ENCODE measurements at places on chromosomes 4 and X.

- no peak for DNase-seq
Observed at GRCh38 chr4:183448436-183448835, 4.0 kb downstream of the CDKN2AIP start.

DNA sequence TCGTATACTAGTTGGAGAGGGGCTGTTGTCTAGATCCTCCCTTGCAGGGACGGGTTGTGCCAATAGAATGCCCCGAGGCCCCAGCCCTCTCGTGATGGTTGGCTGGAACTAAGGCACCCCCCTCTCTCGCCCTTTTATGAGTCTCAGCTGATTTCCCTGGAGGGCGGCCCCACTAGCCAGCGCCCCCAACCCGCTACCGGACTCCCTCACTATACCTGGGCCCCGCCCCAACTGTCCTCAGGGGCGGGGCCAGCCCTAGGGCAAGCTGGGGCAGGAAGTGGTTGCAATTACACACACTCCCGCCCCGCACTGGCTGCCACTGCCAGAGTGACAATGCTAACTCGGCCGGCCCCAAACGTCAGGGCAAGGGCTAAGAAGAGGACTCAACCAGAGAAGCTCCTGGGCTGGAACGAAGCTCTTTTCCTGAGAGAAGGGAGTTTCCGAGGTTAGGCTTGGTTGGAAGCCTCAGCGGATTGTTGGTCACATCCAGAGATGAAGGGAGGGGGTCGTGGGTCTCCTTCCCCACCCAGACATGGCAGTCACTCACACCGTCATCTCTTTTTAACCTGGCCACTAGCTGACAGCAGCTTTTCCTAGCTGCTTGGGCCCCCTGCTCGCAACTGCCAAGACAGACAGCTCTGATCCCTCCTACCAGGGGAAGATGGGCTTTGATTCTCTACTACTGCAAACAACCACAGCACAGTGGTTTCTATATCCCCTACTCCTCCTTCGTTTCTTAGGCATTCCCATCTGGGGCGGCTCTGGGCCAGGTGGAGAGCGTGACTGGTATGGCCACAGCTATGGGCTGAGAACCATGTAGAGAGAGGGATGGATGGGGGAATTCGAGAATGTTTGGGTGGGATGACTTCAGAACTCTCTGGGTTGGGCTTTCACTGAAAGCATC is 21.0 kb upstream of the BCORL1 start:
- no peak for DNase-seq

DNA sequence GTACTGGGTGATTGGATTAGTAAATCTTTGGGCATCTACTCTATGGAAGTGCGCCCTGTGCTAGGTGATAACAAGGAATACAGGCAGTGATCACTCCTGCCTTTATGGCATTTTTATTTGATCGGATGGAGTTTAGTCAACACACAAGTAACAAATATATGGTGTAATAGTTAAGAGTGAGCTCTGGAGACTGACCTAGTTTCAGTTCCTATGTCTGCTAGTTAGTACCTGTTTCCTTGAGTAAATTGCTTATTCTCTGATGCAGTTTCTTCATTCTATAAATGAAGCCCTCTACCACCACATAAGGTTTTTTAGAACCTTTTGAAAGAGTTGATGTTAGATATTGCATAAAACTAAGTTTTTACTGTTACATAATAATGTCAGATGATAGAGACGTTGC is 134.6 kb downstream of the KDM6A start:
- DNase-seq, result no peak

- no peak for DNase-seq
Observed at GRCh38 chrX:147981038-147981752, at the start of gene FMR1NB. TSS of gene FMR1NB (plus strand) at chrX:147981337. CDS start at chrX:147981403, 66 bp downstream.

DNA sequence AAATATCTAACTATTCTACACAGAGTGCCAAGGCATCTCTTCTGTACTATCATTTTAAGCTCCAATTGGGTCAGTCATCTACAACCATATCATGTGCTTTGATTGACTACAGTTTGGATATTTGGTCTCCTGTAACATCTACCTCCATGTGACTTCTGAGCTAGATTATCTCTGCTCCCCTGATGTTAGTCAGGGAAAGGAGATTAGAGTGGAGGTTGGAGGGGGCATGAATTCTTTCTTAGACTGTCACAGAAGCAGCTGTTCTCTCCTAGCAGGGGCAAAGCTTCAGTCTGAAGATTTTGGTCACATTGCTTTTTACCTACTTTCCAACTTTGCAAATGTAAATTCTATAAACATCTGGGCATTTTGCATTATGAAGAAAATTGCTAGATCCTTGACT is 62.6 kb upstream of the C4orf54 start:
- DNase-seq, result no peak

DNA sequence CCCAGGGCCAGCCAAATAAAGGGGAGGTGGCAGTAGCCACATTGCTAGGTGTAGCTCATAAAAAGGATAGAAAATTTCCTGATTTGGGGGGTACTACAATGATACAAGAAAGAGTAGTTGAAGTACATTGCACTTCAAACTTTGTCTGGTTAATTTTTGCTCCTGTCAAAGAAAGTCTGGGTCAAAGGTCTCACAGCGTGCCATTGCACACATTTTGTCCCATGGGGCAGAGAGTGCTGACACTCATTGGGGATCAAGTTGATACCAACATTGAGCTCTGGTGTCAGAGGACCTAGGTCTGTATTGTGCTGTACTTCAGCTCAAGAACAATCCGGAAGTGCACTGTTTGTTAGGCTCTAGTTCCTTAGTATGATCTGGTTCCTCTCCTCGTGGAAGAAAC is 229.2 kb upstream of the AGTR2 start:
- DNase-seq, result no peak

DNA sequence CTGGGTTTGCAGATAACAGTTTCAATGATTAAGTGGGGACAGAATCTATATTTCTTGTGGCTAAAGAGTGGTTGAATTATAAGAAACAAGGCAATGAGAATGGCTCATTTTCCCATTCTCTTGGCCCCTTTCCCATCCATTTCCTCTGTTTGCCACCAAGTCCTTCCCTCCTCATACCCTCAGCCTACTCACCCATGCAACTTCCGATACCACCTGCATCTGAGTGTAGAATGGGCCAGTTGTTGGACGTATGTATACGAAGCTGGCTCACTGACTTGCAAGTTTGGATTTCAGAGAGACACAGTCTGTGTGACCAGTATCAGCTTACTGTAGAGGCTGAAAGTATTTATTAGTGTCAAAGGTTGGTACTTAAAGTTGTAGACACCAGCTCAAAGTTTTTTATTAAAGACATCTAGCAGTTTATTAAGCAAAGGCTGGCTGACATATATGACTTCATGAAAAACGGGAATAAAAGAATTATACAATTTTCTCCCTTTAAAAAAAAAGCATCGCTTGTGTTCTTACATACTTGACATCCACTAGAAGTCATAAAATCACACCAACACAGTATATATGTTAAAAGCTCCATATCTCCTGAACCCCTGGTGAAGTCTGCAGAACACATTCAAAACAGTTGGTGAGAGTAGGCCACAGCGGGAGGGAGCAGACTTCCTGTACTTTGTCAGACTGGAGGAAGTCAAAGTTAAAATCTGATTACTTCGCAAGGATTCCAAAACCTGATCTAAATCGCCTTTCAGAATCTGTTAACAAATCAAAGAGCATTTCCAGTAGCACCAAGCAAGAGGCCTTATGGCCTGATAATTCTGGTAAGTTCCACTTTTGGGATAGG is 22.4 kb upstream of the STIM2 start:
- peak; percentile 22 for DNase-seq

DNA sequence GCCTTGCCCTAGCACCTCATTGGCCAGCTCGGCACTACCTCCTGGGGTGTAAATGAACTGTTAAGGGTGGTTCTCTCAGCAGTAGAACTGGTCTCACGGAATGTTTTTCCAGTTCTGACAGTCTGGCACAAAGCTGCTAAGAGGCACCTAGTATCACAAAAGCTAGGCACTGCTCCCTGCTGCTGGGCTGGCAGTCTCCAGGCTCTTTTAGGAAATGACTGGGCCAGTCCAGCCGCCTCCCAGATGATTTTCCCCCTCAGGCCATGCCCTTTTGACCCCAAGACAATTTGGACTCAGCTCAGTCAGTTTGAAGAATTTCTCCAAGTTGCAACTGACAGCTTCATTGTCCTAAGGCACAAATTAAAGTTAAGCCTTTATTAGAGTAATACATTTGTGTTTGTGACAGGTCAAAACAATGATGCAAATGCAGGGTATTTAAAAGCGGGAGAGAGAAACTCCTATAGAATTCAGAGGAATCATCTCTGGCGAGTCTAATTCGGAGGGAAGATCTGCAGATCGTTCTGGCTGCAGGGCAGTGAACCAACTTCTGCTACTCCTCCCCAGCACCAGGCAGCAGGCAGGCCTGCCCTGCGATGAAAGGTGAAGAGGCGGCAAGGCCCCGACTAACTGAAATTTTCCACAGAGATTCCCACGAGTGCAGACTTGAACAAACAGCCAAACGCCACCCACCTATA is 7.9 kb downstream of the FRMD7 start:
- no peak for DNase-seq

- DNase-seq, result peak; percentile 76
Observed at GRCh38 chr4:69095301-69095731, 958 bp upstream of the UGT2B7 start.

GRCh38 chr4:155009288-155009687 is 199.1 kb upstream of the NPY2R start:
- DNase-seq, result no peak

- peak; percentile 56 for DNase-seq
Observed at GRCh38 chr4:5750946-5751665, 40.1 kb downstream of the EVC start.

DNA sequence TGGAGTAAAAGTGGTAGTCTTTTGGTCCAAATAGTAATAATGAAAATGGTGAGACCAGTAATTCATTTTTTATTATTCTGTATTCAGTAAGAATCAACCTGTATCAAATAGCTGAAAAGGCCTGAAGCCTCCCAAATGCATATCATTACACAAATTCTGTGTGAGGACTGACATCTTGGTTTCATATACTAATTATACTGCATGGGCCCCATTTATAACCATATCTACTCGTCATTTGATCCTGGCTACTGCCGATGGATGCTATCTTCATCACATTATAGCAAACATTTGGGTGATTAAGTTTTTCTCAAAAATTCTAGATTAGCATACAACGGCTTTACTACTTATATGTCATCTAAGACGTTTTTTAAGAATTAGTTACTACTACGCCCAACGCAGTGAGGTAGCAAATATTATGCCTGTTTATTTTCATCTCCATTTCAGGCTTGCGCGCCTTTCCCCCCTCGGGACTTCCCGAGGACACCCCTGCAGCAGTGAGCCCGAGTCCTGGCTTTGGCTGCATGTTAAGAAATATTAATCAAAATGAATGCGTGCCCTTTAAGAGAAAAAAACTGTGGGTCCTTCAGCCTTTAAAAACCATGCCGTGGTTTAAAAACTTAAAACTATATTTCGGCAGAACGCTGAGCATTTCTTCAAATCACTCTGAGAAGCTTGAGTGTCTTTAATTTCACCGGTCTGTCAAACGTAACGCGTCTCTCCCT is 814 bp upstream of the MMAA start:
- DNase-seq, result no peak

GRCh38 chrX:47523713-47524166 is 37.3 kb upstream of the ARAF start:
- DNase-seq, result no peak

GRCh38 chr4:165827018-165827417 is 46.0 kb upstream of the TLL1 start:
- DNase-seq, result no peak

Measured in astrocyte of the spinal cord (primary cell).